Endothelial cell of umbilical vein (primary cell): ENCODE measurements at places on chromosomes 16 and 17. TPM values are rescaled to one million over a fixed set of nuclear protein-coding genes. Genes with fewer than 3 reads are reported as not detected.
A peak's percentile ranks its signal among the peaks of the same experiment; 100 is the strongest.

- no peak for DNase-seq
Measured at GRCh38 chr16:1047123-1047522, 25.4 kb upstream of the SSTR5 start.

DNA sequence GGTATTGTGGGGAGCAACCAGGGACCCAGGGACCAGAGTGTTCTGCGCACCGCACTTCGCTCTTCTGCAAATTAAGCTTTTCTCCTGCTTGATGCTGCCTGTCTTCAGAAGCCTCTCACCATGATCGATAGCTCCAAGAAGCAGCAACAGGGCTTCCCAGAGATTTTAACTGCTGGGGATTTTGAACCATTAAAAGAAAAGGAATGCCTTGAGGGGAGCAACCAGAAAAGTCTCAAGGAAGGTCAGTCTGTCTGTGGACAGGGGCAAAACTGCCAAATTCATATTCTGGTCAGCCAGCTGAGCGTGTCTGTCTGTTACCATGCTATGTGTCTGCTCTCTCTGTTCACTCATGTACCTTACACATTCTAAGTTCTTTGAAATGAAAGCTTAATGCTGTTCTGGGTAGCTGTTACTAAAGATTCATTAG is 115.7 kb downstream of the MRTFB start:
- DNase-seq, result peak; percentile 16

GRCh38 chr17:77264617-77265230 is 124.0 kb downstream of the SEC14L1 start:
- no peak for DNase-seq

DNA sequence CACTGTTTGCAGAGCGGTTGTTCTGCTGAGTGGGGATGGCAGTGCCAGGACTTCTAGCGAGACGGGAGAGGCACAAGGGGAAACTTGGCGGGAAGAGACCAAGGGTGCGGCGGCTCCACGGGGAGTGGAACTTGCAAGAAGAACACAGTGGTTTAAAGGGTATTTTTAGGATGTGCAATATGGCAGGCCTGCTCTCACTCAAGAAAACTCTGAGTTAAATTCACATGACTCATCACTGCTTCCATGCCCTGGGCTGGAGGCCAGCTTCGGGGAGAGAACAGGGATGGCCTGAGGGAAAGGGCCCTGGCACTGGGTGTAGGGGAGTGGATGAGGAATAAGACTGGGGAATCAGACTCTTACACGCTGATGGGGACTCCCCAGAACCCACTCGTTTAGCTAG is 13.3 kb upstream of the CD300LD start:
- DNase-seq, result no peak

- no peak for DNase-seq
Measured at GRCh38 chr17:73493956-73494926, 150.0 kb downstream of the SDK2 start.

GRCh38 chr17:30449480-30449879 is 27.7 kb upstream of the GOSR1 start:
- no peak for DNase-seq

GRCh38 chr17:20242271-20242670 is 225.1 kb downstream of the LGALS9B start:
- no peak for DNase-seq

GRCh38 chr16:28011223-28011622 is 52.3 kb downstream of the GSG1L start:
- DNase-seq, result no peak

DNA sequence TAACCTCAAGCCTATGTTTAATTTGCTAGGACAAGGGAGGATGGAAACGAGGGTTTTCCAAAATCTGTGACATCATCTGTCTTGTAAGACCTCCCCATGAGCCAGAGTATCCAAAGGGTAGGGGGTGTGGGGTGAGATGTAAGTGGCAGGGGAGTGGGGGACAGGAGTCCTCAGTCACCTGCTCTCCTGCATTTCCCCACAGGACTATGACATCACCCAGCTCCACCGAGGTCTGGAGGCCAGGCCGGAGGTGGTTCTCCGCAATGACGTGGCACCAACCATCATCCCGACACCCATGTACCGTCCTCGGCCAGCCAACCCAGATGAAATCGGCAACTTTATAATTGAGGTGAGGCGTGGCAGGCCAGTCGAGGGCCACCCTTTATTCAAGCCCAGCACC is 41.5 kb upstream of the CDH1 start:
- no peak for DNase-seq

GRCh38 chr17:35555691-35556090 is 4.9 kb downstream of the SLFN14 start:
- no peak for DNase-seq

GRCh38 chr17:20781260-20781659 is 201.7 kb downstream of the CDRT15L2 start:
- no peak for DNase-seq

- no peak for DNase-seq
Measured at GRCh38 chr17:49814781-49815529, 26.5 kb downstream of the KAT7 start.

The ARHGAP44 gene
- 0.11 and 0.19 TPM in 2 replicates for polyA plus RNA-seq

The CA7 gene
- not detected in 2 replicates for polyA plus RNA-seq

The EPN3 gene
- not detected in 2 replicates for polyA plus RNA-seq

The MYH1 gene
- not detected in 2 replicates for polyA plus RNA-seq

The PKMYT1 gene
- polyA plus RNA-seq, result 26.1 and 46.1 TPM in 2 replicates

The HASPIN gene
- 2.7 TPM in 2 replicates for polyA plus RNA-seq

The KRT24 gene
- polyA plus RNA-seq, result not detected in 2 replicates

The SULT1A3 gene
- polyA plus RNA-seq, result 4.8 and 5.1 TPM in 2 replicates
